SK-N-SH treated with all-trans-retinoic acid at 6 μM for 48 hours (cell line): ENCODE measurements at places on chromosomes 5 and 9.

- no peak for ATAC-seq
These were observed 211.1 kb upstream of the IRX1 start for GRCh38 chr5:3384531-3384930.

DNA sequence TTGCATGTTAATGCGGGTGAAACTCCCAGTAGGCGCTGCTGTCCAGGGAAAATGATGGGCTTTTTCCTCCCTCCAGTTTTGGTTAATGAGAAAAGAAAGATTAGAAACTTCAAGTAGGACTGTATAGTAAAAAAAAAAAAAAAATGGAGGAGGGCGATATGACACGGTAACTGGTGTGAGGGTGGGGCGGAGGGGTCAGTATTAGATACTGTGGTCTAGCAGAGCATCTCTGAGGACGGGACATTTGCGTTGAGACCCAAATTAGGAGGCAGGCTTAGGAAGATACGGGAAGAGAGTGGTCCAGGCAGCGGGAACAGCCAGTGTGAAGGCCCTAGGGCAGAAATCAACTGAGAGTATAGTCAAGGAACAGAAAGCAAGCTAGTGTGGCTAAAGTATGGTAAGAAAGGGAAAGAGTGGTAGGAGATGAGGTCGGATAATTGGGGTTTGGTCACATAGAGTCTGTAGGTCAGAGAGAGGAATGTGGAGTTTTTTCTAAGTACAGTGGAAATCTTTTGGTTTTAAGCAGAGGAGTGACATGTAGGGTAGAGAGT is 707 bp downstream of the RMND5B start:
- ATAC-seq: no peak; the same call in 2 of the 3 replicates

GRCh38 chr5:173618927-173619519 is 2.6 kb upstream of the BOD1 start:
- ATAC-seq: no peak

DNA sequence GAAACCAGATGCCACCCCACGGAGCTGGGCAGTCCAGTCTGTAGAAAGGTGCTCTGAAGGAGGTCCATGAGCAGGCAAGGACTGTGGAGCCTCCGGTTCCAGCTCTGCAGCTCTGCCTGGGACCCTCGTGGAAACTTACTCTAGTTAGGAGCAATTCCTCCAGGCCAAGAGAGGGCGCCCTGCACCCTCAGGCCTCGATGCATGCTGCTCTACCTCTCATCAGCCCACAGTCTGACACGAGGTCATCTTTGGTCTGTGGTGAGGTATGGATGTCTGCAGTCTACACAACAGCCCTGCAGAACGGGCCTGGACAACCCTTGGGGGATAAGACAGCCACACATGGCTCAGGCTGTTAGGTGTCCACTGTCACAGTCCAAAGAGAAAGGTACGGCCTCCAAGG is 50.6 kb upstream of the UBTD2 start:
- ATAC-seq: no peak; the same call in 2 of the 3 replicates

GRCh38 chr5:2293906-2294305 is 411.2 kb upstream of the IRX4 start:
- ATAC-seq: no peak

- ATAC-seq: no peak
These were observed 61.6 kb downstream of the IPPK start for GRCh38 chr9:92608241-92608908.

DNA sequence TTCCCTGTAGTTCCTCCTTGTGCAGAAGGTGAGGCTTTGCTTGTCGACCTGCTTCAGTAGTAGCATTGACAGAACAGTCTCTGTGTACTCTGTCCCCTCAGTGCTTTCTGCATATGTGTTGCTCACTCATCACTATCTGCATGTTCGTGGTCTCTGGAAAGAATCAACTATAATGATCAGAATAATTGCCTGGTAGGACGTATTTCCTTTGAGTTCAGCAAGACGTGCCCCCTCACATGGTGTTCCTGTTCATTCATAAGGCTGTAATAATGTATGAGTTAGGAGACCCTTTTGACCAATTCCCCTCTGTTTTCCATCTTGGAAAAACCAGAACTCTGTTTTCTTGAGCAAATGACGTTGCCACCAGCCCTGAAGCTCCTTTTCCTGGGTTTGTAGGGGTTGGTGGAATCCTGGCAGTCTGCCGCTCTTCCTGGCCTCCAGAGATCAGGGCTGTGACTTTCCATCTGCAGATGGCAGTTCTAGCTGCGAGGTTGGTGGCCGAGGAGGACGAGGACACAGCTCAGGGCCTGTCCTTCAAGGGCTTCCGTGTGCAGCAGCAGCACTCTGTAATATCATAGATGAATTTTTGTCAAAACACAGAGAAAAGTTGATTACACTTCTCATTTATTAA is 61.9 kb downstream of the EXOSC2 start:
- ATAC-seq: peak; percentile 24; the same call in 2 of the 3 replicates

DNA sequence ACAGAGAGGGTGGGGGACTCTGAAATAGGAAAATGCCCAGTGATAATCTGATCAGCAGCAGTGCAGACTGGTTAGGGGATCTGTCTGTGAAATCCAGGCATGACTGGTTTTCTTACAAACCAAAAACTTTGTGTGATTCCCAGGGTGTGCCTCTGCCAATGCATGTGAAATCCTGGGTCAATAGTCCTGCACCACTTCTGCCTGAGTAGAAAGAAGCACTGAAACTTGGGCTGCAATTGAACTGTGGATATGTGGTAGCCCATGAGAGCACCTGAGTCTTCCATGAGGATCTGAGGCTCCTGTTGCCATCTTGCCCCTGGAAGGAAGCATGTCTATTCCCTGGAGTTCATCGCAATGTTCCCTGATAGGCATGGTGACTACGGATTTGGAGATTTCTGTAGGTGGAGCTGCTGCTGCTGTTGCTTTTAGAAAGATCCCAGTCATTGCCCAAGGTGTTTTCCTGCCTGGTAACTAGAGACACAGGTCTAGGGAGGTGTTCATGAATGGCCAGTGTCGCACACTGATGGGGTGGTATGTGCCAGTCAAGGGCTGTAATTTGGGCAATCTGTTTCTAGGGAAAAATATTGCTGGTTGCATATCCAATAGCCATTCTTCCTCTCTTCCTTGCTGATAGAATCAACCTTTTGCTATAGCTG is 146.7 kb downstream of the CARTPT start:
- peak; percentile 56 for ATAC-seq

DNA sequence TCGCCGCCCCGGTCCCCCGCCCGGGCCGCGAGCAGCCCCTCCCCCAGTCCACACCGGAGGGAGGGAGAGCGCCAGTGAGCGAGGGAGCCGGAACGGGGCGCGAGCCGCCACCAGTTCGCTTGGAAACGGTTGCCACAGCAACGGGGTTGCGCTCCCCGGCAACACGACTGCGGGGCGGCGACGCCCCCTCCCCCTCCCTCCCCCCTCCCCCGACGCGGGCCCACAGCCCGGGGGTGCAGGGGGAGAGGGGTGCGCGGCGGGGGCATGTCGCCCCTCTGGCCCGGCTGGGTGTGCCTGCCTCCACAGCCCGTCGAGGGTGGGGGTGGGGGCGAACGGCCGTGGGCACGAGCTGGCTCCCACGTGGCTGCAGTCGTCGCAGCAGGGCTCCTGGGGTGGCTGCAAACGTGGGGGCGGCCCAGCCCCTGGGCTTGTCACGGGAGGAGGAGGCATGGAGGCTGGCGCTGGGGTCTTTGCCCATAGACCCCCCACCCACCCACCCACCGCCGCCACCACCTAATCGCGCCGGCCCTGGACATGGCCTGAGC is 524 bp downstream of the PRR7 start:
- ATAC-seq: peak; percentile 32

DNA sequence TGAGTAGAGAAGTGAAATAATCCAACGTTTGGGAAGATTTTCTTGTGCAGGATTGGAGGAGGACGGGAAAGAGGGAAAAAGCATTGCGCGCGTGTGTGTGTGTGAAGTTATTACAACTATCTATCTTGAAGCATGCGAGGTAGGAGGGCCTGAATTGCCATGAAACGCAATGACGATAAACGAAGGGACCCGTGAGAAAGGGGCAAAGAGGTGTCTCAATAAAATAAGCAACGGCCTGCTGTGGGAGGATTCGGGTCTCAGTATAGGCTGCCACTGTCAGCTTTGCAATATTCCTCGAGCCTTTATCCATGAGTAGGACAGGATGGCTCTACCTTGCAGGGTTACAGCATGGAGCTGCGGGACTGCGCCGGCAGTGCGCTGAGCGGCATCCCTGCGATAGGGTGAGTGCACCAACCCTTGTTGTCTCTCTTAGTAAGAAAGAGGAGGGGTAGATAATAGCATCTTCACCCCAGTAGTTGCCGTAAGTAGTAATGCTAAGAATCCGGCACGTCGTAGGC is 631 bp upstream of the RCL1 start:
- ATAC-seq: peak; percentile 72

- ATAC-seq: no peak
These were observed 47.4 kb downstream of the FNBP1 start for GRCh38 chr9:129995409-129996160.

- ATAC-seq: peak; percentile 58
These were observed 29.7 kb downstream of the SHB start for GRCh38 chr9:38039090-38039906.

DNA sequence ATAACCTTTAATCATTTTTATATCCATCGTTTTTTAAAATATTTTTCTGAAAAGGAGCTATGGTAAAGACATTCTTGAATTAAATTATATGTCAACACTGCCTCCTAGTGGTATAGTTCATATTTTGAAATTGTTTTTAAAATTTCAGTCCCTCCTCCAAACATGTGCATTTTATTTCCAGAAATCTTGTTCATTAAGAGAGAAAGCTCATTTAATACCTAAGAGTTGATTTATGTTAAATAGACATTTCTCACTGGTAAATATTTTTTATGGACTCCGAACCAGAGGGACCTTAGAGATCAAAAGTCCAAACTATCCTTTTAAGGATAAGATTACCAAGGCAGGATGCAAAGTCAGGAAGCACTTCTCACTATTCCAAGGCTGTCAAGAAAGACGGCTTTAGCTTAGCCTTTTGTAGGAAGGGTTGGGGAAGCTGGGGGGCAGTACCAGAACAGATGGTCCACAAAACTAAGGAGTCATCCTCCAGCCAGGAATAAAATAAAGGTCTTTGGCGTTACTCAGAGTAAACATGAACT is 21.6 kb downstream of the BHMT start:
- peak; percentile 79 for ATAC-seq

DNA sequence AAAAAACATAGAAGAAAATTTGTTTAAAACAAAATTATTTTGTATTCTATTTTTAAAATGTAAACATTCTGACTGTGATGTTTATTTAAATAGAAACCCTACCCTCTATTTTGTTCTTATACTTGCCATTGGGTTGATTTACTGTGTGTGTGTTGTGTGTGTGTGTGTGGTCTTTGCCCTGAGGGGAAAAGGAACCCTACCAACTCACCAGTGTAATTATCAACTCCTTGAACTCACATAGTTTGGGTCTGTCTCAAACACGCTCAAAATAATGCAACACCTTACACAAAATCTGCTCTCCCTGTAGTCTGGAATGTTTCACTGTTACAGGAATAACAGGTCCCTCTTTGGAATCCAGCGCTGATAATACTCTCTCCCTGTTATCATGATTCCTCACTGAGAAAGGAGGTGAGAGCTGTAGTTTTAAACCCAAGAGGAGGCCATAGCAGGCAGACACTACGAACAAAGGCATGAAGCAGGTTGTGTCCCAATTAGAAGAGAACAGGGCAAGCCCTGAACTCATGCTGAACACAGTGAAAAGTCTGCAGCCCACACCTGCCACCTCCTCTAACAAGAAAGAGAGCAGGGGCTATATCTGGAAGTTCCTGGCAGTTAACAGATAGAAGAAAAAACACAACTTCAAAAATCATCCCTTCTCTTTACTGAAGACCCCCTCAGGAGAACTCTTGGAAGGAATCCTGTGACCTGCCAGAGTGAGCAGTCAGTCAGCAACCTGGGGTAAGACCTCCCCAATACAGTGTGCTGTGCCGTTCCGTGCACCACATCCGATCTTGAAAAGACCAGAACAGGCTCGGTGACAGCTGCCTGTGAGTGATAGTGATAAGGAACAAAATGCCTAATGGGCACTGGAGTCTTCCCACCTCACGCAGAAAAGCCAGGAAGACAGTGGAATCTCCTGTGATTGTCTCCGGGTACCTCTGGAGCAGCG is 608.1 kb upstream of the ADAMTS16 start:
- ATAC-seq: no peak

GRCh38 chr5:15304066-15304731 is 195.8 kb upstream of the FBXL7 start:
- no peak for ATAC-seq

GRCh38 chr5:28927559-28928326 is 1889.4 kb upstream of the CDH9 start:
- ATAC-seq: no peak

GRCh38 chr9:108727580-108728111 is 128.1 kb downstream of the ACTL7B start:
- no peak for ATAC-seq

DNA sequence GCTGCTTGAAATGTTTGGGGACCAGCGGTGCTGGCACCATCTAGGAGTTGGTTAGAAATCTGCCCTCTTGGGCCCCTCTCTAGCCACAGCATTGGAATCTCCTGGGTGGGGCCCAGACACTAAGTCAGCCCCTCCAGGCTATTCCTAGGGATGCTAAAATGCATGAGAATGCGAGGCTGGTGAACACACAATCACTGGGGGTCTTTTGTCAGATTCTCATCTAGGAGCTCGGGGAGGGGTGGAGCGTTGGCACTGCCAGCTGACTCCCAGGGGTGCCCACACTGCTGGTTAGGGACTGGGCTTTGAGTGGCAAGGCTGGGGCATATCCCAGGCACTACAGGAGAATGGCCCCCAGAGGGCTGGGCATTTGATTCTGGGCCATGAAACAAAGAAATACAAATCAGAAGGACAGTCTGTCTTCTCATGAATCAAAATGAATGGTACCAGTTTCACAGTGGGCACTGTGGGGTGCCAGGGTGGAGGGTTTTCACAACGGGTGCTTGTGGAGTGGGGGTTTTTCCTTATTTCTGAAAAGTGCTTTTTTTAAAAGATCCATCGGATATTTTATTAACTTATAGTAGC is 127.8 kb upstream of the RAPGEF1 start:
- ATAC-seq: no peak

DNA sequence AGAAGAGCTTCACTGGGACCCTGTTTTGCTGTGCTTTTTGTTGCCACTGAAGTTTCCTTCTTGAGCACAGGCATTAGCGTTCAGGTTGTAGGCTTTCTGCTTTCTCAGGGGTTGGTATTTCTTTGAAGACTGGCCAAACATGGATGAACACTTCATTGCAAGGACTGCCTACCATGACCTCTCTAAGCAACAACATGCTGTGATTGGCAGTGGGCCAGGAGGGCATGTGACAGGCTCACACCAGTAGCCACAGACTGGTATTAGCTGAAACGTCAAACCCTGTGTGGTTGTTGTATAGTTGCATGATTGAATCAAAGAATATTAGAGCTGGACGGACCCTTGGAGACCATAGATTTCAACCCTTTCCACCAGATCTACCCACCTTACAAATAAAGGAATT is 20.0 kb upstream of the MLANA start:
- ATAC-seq: no peak
